Heart right ventricle (tissue), 16 donors: ENCODE measurements at places on chromosomes 2 and 18. TPM values are rescaled to one million over a fixed set of nuclear protein-coding genes. Genes with fewer than 3 reads are reported as not detected.
A peak's percentile ranks its signal among the peaks of the same experiment; 100 is the strongest.

DNA sequence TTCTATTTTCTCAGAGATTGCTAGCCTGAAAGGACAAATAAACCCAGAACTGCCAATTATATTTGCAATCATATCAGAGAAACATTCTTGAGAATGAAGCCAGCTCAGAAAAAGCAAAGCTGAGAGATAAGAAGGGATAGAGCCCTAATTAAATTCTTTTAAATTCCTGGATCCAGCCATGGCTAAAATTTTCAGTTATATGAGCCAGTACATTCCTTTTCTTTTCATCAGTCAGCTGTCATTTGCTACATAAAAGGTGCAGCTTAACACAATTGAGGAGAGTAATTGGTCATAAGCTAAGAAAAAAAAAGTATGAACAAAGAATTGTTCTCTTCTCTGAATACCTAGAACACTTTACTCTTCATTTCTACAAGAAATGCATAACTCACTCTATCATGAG lies 303.5 kb upstream of the FIGN start:
- DNase-seq = no peak

GRCh38 chr2:138455691-138456090 lies 45.9 kb upstream of the SPOPL start:
- no peak for DNase-seq

DNA sequence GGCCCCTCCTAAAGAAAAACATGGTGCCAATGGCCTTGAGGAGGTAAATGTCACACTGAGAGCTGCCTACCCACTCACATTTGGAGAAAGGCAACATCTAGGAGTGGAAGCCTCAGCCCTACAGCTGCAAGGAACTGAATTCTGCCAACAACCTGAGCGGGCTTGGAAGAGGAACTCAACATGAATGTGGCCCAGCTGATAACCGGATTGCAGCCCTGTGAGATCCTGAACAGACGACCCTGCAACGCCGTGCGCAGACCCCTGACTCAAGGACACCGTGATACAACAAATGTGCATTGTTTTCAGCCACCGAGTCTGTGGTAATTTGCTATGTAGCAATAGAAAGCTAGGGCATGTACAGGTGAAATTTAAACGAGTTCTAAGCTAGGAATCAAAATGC lies 99.4 kb downstream of the MYOM1 start:
- no peak for DNase-seq

- DNase-seq = no peak
Measured at GRCh38 chr2:113376253-113376912, 61.1 kb upstream of the ZNG1B start.

- no peak for DNase-seq
Measured at GRCh38 chr2:28433215-28433614, 40.6 kb downstream of the FOSL2 start.

DNA sequence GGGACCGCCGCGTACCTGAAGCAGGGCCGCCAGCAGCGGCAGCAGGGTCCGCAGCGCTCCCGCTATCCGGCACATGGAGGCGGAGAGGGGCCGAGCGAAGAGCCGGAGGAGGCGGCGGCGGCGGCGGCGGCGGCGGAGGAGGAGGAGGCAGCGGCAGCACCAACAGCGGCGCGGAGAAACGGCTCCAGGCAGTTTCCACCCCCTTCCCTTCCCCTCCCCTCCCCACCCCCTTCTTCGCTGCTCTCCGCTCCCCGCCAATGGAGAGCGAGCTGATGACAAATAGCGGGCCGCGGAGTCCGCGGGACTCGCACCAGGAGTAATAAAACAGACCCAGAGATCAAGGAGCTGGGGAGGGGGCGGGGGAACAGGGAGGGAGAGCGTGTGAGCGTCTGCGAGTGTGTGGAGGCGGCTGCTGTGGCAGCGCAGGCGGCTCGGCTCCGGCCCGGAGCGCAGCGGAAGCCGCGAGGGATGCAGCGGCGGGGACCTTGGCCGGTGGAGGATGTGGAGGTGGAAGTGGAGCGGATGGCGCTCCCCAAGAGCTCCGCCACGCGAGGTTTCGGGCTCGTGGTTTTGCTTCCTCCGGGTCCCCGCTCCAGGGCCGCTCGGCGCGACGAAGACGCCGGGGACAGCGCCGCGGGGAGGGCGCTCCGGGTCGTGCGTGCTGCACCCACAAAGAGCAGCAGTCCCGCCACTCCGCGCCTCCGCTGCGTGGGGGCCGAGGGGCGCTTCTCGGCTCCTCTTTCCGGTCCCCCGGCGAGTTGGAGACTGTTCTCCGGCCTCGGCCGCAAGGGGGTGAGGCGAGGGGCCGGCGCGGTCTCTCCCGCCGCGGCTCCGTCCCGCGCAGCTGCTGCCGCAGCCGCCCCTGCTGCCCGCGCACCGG lies at the start of gene CDH2:
CDH2 (minus strand) TSS at position 183 of the 880 bp plus-strand sequence; CDS start at position 75, 108 bp downstream.
- peak; percentile 65 for DNase-seq

- no peak for DNase-seq
Measured at GRCh38 chr2:72793798-72794440, 31.9 kb downstream of the EXOC6B start.

DNA sequence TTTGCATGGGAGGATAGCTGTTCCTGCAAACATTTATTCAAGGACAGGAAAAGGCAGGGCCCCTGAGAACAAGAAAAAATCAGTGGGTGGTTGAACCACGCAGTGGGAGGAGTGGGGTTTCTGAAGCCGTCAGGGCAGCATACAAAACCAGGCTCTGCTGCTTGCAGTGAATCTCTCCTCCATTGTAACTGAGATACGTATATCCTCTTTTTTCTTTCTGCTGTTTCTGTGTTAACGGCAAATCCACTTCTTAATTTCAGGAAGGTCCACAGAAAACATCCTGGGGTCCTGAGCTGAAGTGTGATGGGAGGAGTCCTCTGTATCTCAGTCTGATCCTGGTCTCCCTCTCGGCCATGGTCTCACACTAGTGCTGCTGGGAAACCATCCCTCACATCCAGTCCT lies 27.2 kb upstream of the KCNF1 start:
- no peak for DNase-seq

DNA sequence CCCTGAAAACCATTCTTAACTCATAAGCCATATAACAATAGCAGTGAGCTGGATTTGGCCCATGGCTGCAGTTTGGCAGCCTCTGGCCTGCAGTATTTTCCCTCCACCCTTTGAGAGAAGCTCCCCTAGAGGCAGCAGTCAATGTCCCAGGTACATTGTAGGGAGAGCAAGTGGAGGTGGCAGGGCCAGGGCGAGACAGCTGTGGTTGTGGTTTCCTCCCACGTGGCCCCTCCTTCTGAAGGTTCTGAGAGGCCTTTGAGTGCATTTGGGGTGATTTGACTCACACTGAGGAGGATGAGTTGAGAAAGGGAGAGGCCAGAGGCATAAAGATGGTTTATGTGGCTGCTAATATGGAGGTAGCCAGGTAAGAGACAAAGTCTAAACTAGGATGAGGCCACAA lies 45.5 kb upstream of the LDAH start:
- no peak for DNase-seq

DNA sequence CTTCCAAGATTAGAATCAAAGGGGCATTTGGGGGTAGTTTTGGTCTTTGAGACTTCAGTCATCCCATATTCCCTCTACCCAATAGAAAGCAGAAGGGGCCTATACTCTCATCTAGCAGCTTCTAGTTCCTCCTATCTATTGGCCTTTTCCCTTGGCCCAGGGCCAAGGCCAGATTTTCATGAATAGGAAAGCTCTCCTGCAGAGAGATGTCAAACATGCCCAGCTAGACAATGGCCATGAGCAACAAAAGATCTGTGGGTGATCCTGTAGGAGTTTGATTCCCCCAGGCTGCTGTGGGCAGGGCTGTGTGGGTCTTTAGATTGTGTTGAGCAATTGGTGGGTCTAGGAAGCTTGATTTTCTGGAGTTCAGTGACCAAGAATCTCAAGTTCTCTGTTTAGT lies 2.9 kb upstream of the ADCYAP1 start:
- no peak for DNase-seq

- DNase-seq = no peak
Measured at GRCh38 chr2:85397925-85398331, 12.2 kb downstream of the CAPG start.

GRCh38 chr2:172333235-172333977 lies 94.0 kb upstream of the ITGA6 start:
- DNase-seq = no peak

DNA sequence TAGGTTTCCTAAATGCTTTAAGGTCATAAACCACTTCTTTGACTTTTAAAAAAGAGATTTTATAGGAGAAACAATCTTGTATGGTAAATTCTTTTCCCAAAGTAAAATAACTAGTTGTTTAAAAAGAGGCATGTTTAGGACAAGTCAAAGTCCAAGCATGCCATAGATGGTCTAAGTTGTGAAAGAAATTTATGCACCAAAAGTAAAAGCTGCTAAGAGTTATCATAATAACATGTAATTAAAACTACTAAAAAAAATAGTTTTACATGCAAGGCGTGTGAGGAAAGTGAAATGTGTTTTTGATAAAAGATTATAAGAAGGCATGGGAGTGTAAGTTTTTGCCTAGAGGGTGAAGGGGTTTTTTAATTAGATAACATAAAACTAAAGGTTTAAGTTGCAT lies 22.5 kb downstream of the FAM210A start:
- DNase-seq = no peak

- DNase-seq = no peak
Measured at GRCh38 chr2:98825404-98825803, 94.5 kb upstream of the MGAT4A start.

GRCh38 chr18:61209801-61210200 lies 123.4 kb upstream of the CDH20 start:
- no peak for DNase-seq

DNA sequence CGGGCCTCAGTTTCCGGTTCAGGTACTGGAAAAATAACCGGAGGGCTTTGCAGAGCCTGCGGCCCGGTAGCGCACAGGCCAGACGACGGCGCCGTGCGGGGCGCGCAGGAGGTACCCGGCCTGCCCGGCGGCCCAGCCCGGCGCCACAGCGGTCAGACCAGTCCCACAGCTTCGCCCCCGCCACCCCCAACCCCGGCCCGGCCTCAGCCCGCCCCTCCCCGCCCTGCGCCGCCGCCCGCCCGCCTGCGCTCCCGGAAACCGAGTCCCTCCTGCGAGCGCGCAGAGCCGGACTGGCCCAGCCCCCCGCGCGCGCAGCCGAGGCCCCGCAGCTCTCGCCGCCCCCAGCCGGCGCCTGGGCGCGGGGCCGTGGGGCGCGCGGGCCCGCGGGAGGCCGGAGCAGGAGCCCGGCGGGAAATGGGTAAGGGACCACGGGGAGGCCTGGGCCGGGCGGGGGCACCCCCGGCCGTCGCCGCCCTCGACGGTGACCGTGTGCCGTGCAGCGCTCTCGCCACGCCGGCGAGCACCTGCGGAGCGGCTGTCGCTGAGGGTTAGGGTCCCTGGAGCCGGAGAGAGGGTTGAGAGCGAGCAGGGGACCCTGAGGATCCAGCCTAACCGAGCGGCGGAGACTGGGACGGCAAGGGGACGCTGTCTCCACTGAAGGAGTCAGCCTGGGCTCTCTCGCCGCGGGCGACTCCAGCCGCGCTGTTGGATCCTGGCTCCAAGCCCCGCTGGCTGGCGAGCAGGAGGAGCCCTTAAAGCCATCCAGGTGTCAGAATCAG lies 16.5 kb upstream of the PSD4 start:
- no peak for DNase-seq

GRCh38 chr2:1528273-1529064 lies 115.2 kb downstream of the TPO start:
- DNase-seq = no peak

- DNase-seq = no peak
Measured at GRCh38 chr2:148046802-148047201, 25.9 kb downstream of the MBD5 start.

- no peak for DNase-seq
Measured at GRCh38 chr18:64713284-64713683, 564.4 kb upstream of the LINC00305 start.

DNA sequence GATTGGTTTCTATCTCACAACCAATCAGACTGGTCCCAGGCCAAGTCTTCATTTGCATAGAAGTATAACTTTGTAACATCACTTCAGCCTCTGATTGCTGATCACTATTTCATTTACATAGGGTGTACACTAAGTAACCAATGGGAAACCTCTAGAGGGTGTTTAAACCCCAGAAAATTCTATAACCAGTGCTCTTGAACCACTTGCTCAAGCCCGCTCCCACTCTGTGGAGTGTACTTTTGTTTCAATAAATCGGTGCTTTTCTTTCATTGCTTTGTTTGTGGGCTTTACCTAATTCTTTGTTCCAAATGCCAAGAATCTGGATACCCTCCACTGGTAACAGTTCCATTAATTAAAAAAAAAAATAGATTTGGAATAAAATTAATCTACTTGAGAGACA lies 77.0 kb downstream of the TMEFF2 start:
- no peak for DNase-seq

DNA sequence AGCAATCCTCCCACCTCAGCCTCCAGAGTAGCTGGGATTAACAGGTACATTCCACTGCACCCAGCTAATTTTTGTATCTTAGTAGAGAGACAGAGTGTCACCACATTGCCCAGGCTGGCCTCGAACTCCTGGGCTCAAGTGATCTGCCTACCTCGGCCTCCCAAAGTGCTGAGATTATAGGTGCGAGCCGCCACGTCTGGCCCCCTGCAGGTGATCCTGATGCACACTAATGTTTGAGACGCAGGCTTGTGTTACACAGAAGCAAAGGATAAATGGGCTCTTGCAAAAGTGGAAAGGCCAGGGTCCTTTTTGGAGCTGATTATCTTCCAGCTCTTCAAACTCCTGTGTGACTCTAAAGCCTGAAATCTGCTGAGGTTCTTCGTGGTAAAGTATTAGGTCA lies 84.2 kb downstream of the TGFA start:
- DNase-seq = no peak

- no peak for DNase-seq
Measured at GRCh38 chr18:59950215-59950944, 50.6 kb downstream of the PMAIP1 start.

GRCh38 chr2:26521054-26521912 lies 43.4 kb upstream of the OTOF start:
- DNase-seq = no peak

GRCh38 chr2:147451902-147452515 lies 392.8 kb upstream of the ACVR2A start:
- DNase-seq = no peak

Gene CAPN13
- total RNA-seq = not detected

Gene IL1F10
- not detected for total RNA-seq

Gene CDH20
- 0.08 TPM for total RNA-seq

Gene EPB41L5
- 8.4 TPM for total RNA-seq

Gene CDK5R2
- 0.09 TPM for total RNA-seq

Gene FBLN7
- total RNA-seq = 0.22 TPM

Gene SETBP1
- 6.3 TPM for total RNA-seq

Gene SERPINB3
- total RNA-seq = not detected

Gene TRAK2
- 124 TPM for total RNA-seq

Gene CCDC74B
- 0.32 TPM for total RNA-seq

Gene XDH
- 0.16 TPM for total RNA-seq

Gene ROCK2
- total RNA-seq = 29.7 TPM

Gene TTC32
- total RNA-seq = 5.2 TPM

Gene ACMSD
- not detected for total RNA-seq

Gene TMEM182
- 192 TPM for total RNA-seq

Gene CLEC4F
- total RNA-seq = 0.62 TPM

Gene KIAA2012
- not detected for total RNA-seq
